Heart left ventricle (tissue), 16 donors: ENCODE measurements at places on chromosomes 3 and 15. TPM values are rescaled to one million over a fixed set of nuclear protein-coding genes. Genes with fewer than 3 reads are reported as not detected.

The LARP6 gene
- 45.0 TPM for total RNA-seq

The CTXN2 gene
- not detected for total RNA-seq

The BNC1 gene
- 24.5 TPM for total RNA-seq

GRCh38 chr3:31450345-31450744 is 82.4 kb upstream of the STT3B start:
- DNase-seq, result no peak
- H3K4me1 ChIP-seq, result no peaks in the 10 kb centered on the region
- no peak overlapping the region for H3K4me3 ChIP-seq
- no peaks in the 10 kb centered on the region for H3K36me3 ChIP-seq
- no peak overlapping the region for H3K27ac ChIP-seq
